Right ventricle myocardium superior (tissue), 1 donor: ENCODE measurements at places on chromosomes 16 and 17. TPM values are rescaled to one million over a fixed set of nuclear protein-coding genes. Genes with fewer than 3 reads are reported as not detected.
A peak's percentile ranks its signal among the peaks of the same experiment; 100 is the strongest.

DNA sequence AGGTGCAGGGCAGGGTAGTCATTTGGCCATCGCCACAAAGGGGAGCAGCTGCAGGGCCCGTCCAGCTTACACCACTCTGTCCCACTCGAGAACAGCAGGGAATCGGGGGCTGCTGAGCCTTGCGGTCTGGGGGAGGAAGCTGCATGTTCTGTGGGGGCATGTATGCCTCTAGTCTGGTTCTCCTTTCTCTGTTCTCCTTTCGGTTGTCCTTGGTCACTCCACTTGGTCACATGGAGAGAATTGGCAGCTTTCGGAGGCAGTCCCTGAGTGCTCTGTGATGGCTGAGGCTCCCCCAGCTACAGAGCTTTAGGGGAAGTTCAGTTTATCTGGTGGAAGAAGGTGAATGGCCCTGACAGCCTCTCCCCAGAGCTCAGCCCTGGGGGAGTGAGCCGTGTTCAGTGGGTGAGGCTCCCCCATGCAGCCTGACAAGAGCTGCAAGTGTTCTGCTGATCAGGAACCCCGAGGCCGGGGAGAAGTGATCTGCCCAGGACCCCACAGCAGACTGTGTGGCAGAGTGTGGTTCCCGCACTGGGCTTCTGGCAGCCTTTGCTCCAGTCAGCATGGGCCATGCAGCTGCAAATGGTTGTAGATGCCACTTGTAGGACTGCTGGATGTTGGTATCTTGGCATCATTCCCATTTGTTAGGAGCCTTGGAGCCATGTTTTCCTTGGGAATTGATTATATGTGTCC is 22.3 kb upstream of the SMPD3 start:
- DNase-seq: peak; percentile 45

DNA sequence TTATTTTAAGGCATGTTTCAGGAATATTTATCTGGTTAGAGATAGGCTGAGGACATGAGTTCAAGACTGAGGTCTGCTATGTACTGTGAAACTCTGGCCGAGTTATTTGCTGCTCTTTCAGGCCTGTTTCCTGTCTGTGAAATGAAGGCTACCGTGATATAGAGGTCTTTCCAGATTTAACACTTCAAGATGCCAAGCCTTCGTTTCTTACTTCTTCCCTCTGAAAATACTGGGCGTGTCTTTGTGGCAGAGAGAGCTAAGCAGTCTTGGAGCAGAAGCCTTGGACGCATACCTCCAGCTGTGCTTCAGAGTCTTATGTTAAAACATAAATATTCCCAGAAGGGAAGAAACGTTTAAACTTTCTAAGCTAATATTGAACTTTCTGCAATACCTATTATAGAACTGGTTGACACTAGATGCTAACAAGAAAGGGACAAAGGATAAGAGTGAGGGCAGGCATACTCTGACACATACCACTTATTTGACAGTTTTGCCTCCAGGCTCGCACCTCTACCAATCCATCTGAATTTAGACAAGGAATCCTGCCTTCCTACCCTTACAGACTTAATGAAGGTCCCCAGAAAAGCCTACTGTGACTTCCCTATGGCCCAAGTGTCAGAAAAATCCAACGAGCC is 17.5 kb downstream of the WIPI1 start:
- no peak for DNase-seq

The CORO1A gene
- total RNA-seq: 8.4 TPM

The CRK gene
- 36.0 TPM for total RNA-seq

The GCGR gene
- not detected for total RNA-seq

- no peak for DNase-seq
These were observed 181.9 kb upstream of the CACNG5 start for GRCh38 chr17:66652840-66653507.

The SPN gene
- 0.91 TPM for total RNA-seq

DNA sequence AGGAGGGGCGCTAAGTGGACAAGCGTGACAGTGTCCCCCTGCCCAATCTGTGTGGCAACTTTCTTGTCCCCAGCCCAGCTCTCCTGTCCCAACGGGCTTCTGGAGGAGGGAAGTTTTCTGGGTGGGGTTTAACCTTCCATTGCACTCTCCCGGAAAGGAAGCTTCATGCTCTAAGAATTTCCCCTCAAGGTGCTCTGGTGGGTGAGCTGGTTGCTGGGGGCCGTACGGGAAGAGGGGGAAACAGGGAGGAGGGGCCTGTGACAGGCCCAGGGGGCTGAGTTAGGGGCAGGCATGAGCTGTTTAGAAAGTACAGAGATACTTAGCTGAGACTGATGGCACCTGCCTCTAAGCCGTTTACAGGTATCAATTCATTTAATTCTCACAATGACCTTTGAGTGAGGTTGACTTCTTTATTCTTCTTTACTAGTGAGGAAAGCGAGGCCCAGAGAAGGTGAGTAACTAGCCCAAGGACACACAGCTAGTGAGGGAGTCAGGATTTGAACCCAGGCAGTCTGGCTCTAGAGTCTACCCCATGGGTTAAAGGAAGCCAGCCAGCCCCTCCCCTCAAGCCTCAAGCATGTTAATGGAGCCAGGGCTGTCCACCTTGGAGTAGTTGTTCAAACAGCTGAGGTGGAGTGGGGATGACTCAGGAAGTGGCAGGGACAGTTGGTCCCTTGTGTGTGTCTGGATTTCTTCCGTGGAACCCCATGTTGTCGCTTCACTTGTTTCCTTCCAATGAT is 18.9 kb downstream of the ADGRG1 start:
- DNase-seq: no peak

DNA sequence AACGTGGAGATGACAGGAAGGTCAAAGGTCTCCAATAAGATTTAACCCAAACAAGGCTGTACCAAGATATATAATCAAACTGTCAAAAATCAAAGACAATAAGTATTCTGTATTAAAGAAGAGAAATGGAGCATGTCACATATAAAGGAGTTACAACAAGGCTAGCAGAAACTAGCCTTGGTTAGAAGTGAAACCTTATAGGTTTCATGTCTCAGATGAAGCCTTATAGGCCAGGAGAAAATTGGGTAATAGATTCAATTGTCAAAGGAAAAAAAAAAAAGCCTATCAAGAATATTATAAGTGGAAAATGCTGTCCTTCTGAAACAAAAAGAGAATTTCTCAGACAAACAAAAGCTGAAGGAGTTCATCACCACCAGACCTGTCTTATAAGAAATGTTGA is 419.4 kb downstream of the CDH11 start:
- DNase-seq: no peak

The ADAD2 gene
- 0.65 TPM for total RNA-seq

DNA sequence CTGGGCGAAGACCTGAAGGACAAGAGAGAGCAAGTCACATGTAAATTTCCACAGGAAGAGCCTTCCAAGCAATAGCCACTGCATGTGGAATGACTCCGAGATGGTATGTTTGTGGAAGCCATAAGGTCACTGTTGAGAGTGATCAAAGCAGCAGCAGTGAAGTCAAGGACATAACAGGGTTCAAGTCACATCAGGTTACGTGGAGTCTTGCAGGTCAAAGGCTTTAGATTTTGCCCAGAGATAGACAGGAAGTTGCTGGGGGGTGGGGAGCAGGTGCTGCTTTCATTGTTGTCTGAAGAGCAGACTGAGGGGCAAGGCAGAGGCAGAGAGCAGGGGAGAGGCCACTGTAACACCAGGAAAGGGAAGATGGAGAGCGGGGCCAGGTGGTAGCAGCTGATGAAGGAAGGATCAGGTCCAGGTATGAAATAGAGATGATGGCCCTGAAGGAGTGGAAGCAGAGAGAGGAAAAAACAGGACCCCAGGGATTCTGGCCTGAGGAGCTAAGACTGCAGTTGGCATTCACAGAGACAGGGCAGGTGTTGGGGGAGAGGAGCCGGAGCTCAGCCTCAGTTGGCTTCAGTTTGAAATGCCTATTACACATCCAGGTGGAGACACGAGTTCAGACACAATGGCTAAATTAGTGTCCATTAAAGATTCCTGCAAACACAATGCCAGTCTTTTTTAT is 129.3 kb upstream of the AXIN2 start:
- no peak for DNase-seq

GRCh38 chr16:30482366-30482765 is 9.8 kb downstream of the ITGAL start:
- no peak for DNase-seq

DNA sequence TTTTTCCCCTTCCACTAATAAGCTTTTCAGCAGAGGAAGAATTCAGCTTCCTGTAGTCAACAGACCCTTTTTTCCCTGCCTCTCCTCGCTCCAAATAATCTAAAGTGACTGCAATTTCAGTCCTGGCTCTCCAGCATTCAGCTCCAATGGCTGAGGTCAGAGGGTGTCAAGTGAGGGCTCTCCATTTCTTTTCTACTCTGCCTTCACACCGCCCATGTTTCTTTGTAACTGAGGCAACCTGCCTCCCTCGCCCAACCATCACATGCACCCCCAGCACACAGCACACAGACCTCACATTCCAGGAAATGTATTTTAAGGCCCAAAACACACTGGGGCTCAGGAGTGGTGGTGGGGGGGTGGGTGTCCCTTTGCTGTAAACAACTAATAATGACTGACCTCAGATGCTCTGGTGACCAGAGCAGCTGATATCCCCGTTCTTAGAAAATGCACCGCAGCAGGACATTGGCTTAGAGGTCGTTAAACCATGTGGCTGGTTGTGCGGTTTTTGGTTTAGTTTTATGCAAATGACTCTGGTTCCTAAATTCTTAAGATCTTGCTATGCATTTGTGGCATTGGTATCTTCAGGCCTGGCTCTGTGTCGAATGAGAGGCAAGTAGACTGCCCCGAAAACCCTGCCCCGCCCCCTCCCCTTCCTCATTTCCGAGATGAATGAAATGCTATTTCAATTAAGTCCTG is 203.6 kb downstream of the ZFHX3 start:
- DNase-seq: no peak

The GPS1 gene
- total RNA-seq: 86.5 TPM

- no peak for DNase-seq
These were observed 26.9 kb downstream of the ZCCHC14 start for GRCh38 chr16:87465879-87466278.

GRCh38 chr16:49478107-49478506 is 104.5 kb downstream of the C16orf78 start:
- no peak for DNase-seq

The CCNF gene
- 1.4 TPM for total RNA-seq
